ENCODE measurements at places on chromosomes 7 and 10.

DNA sequence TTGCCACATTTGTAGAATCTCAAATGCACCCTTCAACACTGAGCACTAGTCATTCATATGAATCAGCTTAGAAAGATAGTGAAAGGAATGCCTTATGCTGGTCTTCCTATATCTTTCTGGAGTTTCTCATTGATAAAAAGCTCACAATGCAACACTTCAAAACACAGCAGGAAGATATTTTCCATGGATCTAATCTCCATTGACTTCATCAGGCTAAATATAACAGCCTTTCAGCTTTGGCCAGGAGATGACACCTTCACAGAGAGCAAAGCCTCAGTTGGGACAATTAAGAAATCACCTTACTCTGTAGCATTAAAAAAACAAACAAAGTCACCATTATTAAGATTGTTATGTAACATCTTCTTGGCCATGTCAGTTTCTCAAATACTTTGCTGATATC is 6.7 kb downstream of the NRP1 start:
- no peak for DNase-seq

- DNase-seq = no peak
These were observed 7.9 kb downstream of the SLC25A28 start for GRCh38 chr10:99612167-99612831.

- no peak for DNase-seq
These were observed 50.0 kb downstream of the AMZ1 start for GRCh38 chr7:2737771-2738540.

GRCh38 chr10:131980761-131981428 is 828 bp downstream of the BNIP3 start:
- DNase-seq = no peak

DNA sequence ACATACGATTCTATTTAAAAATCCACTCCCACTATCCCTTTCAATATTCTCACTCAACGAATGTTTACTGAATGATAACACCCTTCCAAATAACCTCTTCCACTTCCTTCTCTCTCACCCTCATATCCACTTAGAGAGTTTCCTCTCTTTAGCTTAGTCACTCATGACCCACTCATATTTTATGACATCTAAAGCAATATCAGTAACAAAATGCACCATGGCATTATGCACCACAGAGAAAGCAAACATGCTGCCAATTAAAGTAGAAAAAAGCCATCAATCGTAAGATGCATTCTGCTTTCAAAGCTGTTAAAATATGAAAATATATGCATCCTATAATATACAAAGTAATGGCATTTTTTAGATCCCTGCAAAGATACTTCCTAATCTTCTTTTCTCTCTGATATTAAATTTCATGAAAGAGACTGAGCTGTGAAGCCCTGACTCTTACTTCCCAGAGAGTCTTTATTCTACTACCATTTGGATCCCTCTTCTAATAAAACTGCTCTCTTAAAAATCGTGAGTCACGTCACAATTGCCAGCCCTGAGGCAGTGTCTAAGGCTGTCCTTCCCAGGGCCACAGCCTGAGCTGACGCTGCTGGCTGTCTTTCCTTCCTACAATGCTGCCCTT is 283.0 kb upstream of the KLF6 start:
- no peak for DNase-seq

GRCh38 chr7:73615886-73616285 is 8.4 kb downstream of the MLXIPL start:
- no peak for DNase-seq
